ENCODE measurements at places on chromosomes 1 and 21. TPM values are rescaled to one million over a fixed set of nuclear protein-coding genes. Genes with fewer than 3 reads are reported as not detected.

ZBTB21 gene
- total RNA-seq, result 6.5 TPM

ENAH gene
- total RNA-seq, result 109 TPM

CASQ1 gene
- not detected for total RNA-seq

PTGS2 gene
- 53.3 TPM for total RNA-seq

OR6P1 gene
- total RNA-seq, result not detected

TNFSF18 gene
- not detected for total RNA-seq

OR2T2 gene
- not detected for total RNA-seq

RAB3B gene
- 7.0 TPM for total RNA-seq

SLC37A1 gene
- 1.8 TPM for total RNA-seq

SNAP47 gene
- 51.8 TPM for total RNA-seq

PDE9A gene
- 6.0 TPM for total RNA-seq

KRTAP10-8 gene
- not detected for total RNA-seq

TFF3 gene
- total RNA-seq, result not detected

ALG6 gene
- total RNA-seq, result 9.7 TPM

AJAP1 gene
- total RNA-seq, result not detected

SPATA6 gene
- 4.0 TPM for total RNA-seq

RBP7 gene
- total RNA-seq, result not detected

HCN3 gene
- total RNA-seq, result 1.0 TPM

KRTAP11-1 gene
- total RNA-seq, result not detected

ACTRT2 gene
- not detected for total RNA-seq

CLDN19 gene
- total RNA-seq, result not detected

F5 gene
- not detected for total RNA-seq

MRPL37 gene
- total RNA-seq, result 46.1 TPM

SLFNL1 gene
- total RNA-seq, result 0.28 TPM

TNFRSF1B gene
- 7.1 TPM for total RNA-seq

HENMT1 gene
- 2.3 TPM for total RNA-seq

OR2G3 gene
- not detected for total RNA-seq

KRTAP21-1 gene
- total RNA-seq, result not detected

CFHR4 gene
- not detected for total RNA-seq

ADAM30 gene
- total RNA-seq, result not detected

CD101 gene
- total RNA-seq, result 0.14 TPM

RPAP2 gene
- 10.2 TPM for total RNA-seq

STK40 gene
- 12.6 TPM for total RNA-seq

NVL gene
- total RNA-seq, result 18.6 TPM

BRDT gene
- total RNA-seq, result not detected

SMIM11 gene
- total RNA-seq, result 8.1 TPM

GFI1 gene
- total RNA-seq, result under 0.01 TPM

TSSK3 gene
- 0.43 TPM for total RNA-seq

LRRC40 gene
- 13.4 TPM for total RNA-seq

DDR2 gene
- 155 TPM for total RNA-seq

NHLH2 gene
- not detected for total RNA-seq

CYP4A11 gene
- not detected for total RNA-seq

ICOSLG gene
- total RNA-seq, result 0.65 TPM

C1orf116 gene
- not detected for total RNA-seq

MAP10 gene
- total RNA-seq, result 1.3 TPM

BARHL2 gene
- total RNA-seq, result not detected

OR10Z1 gene
- not detected for total RNA-seq

KPRP gene
- total RNA-seq, result not detected

SEMA4A gene
- total RNA-seq, result 0.57 TPM

Measured in smooth muscle cell of bladder (primary cell).